LNCaP clone FGC (cell line): ENCODE measurements at places on chromosomes 5 and 9.

DNA sequence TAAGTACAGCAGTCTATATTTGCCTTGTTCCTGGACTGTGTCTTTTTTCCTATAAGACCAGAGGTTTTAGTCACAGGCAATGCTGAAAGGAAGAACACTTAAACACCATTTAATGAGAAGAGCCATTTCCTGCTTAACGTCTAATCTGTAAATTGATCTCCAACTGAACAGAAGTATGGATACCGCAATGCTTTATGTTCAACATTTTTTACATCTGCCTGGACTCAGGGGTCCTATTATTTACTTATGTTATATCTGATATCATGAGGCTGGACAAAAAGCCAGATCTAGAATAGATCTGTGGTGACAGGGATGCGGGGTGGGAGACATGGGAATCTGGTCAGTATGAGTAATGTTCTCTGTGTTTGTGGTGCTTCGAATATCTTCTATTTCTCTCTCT lies 334.6 kb upstream of the MPDZ start:
- DNase-seq = no peak

DNA sequence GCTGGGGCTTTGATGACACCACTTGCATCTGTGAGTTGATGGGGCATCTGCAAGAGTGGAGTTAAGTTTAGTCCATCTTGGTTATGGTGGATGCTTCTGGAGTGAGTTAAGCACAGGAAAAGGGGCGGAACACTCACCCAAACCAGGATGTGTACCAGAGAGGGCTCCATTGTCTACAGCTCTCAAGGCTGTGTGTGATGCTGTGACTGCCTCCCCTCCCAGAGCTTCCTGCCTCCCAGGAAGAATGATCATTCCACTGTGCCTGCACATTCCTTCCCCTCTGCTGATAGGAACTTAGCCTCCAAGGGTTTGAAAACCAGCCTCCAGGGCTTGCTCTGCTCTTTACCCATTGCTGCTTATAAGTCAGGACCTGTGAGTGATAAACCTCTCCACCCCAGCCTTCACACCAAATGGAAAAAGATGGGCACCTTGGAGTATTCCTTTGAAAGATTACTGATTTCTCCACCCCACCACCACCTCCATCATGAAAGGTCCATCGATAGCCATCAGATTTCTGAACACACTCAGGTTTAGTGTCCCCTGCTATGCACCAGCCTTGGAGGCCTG lies 160.1 kb upstream of the SPRY4 start:
- no peak for DNase-seq

GRCh38 chr9:76626141-76626540 lies 138.1 kb upstream of the PCA3 start:
- no peak for DNase-seq

- no peak for DNase-seq
Measured at GRCh38 chr9:136135326-136136126, 16.9 kb upstream of the TMEM250 start.

GRCh38 chr9:88342246-88342645 lies 46.0 kb upstream of the SPIN1 start:
- no peak for DNase-seq

GRCh38 chr5:10248378-10249260 lies 1.1 kb downstream of the ATPSCKMT start:
- no peak for DNase-seq

GRCh38 chr9:134728801-134729495 lies 87.3 kb downstream of the COL5A1 start:
- no peak for DNase-seq

DNA sequence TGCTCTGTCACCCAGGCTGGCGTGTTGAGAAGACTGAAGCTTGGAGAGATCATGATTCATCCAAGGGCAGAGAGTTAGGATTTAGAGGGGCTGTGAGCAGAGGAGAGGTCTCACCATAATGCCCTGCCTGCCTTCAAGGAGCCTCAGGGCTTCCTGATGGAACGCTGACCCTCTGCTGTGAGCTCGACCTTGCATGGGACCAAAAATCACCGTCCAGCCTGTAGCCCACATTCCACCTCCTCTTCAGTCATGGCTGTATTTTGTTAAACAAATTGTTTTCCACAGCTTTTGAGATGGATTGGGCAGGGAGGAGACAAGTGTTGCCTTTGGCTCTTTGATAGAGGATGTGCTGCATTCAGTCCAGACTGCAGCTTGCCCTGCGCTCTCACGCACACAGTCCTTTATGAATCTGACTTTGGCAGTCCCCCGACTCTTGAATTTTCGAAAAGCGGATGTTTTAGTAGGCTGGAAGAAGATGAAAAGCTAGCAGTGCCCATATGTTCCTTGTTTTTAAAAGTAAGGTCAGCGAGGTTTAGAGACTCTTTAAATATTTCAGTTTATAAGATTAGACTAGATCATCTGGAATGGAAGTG lies 79.5 kb downstream of the MVB12B start:
- no peak for DNase-seq

DNA sequence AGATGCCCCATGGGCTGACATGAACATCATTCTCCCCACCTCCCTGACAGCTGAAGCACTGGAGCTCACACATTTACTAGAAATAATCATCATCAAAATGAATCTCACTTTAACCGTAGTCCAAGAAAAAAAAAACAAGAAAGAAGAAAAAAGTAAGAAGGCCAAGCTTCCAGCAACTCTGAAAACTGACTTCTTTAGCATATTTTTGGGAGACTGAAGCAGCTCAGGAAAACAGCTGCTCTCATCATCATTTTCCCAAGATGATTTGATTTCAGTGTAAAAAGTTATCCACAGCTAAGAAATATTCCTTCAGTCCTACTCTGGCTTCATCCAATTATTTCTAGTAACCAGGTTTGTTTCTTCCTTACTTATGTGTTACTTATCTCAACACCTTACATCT lies 91.7 kb downstream of the GLDC start:
- DNase-seq = no peak
